ENCODE measurements at places on chromosomes 2 and 18. TPM values are rescaled to one million over a fixed set of nuclear protein-coding genes. Genes with fewer than 3 reads are reported as not detected.
A peak's percentile ranks its signal among the peaks of the same experiment; 100 is the strongest.

- H3K36me3 ChIP-seq, result no peaks in the 10 kb centered on the region
- DNase-seq, result no peak
- no peak overlapping the region for H3K4me3 ChIP-seq
- H3K4me1 ChIP-seq, result no peaks in the 10 kb centered on the region
- H3K27me3 ChIP-seq, result no peaks in the 10 kb centered on the region
Measured at GRCh38 chr2:235908826-235909225, 259.4 kb downstream of the GBX2 start.

GRCh38 chr2:156480376-156480775 lies 44.2 kb downstream of the GPD2 start:
- H3K4me1 ChIP-seq, result peaks cover 6% of the 10 kb centered on the region
- H3K36me3 ChIP-seq, result no peaks in the 10 kb centered on the region
- H3K27me3 ChIP-seq, result no peaks in the 10 kb centered on the region
- no peak for DNase-seq
- H3K4me3 ChIP-seq, result no peak overlapping the region

GRCh38 chr2:205658572-205658971 lies 23.7 kb upstream of the NRP2 start:
- no peak overlapping the region for H3K4me3 ChIP-seq
- H3K36me3 ChIP-seq, result no peaks in the 10 kb centered on the region
- H3K27me3 ChIP-seq, result no peaks in the 10 kb centered on the region
- DNase-seq, result no peak

DNA sequence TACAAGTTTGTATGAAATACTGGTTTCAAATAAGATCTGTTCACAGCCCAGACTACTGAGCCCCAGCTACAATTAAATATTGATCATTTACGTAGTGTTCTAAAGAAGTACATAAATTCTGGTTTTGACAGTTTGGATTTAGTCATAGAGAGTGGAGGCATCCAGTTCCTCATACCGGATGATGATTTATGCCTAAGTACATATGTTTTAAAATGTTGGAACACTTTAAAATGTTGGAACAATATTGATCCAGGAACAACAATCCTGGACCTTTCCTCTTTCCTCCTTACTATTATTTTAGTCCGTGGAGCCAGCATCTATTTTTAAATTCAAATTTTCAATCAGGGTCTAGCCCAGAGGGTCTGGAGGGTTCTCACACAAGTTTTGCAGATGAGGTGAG lies 22.8 kb upstream of the TTN start:
- H3K36me3 ChIP-seq, result no peaks in the 10 kb centered on the region
- no peaks in the 10 kb centered on the region for H3K27me3 ChIP-seq
- DNase-seq, result no peak
- H3K4me3 ChIP-seq, result no peak overlapping the region

DNA sequence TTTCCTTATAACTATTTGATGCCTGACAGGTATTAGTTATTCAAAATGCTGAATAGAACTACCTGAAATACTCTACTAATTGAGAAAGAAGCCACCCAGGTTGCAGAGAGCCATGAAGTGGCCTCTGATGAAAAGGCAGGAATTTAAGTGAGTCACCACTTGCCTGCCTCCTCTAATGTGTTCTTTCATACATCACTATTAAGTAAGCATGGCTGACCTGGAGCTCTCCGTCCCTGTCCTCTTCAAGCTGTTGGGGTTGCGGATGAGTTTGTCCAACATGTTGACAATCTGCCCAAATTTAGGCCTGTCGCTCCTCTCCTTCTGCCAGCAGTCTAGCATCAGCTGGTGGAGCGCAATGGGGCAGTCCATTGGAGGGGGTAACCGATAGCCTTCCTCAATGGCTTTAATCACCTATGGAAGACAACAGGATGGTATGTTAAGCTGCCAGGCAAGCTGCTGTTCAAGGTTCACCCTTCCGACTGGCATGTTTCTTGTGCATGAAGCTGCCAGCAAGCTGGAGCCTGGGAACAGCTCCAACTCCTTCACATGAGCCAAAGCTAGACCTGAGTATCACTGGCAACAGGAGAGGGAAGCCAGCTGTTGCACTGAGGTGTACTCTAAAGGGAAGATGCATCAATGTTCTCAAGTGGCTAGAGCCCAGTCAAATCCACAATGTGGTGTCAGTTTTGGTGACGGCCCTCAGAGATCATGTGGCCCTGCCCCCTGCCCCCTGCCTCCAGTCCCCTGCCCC lies 142.2 kb downstream of the EPHA4 start:
- no peak overlapping the region for H3K4me3 ChIP-seq
- H3K36me3 ChIP-seq, result no peaks in the 10 kb centered on the region
- no peaks in the 10 kb centered on the region for H3K4me1 ChIP-seq
- no peak overlapping the region for H3K27ac ChIP-seq
- peak; percentile 81 for DNase-seq
- H3K27me3 ChIP-seq, result no peaks in the 10 kb centered on the region

GRCh38 chr2:4831751-4832150 lies 860.4 kb upstream of the SOX11 start:
- H3K4me1 ChIP-seq, result no peaks in the 10 kb centered on the region
- no peak overlapping the region for H3K27ac ChIP-seq
- no peak for DNase-seq
- no peak overlapping the region for H3K4me3 ChIP-seq
- H3K36me3 ChIP-seq, result no peaks in the 10 kb centered on the region
- H3K27me3 ChIP-seq, result no peaks in the 10 kb centered on the region

DNA sequence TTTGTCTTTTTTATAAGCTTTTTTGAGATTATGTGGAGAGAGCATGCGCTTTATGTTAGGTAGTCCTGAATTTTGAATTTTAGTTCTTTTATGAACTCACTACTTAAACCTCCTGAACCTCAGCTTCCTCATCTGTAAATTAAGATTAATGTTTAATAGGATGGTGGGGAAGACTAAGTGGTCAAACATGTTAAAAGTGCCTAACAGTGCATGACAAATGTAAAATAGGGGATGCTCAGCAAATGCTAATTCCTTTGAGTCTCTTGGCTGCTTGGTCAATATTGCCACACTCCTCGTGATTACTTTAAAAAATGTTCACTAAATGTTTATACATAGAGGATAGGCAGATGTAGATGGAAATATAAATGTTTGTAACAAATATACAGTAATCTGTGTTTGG lies 6.8 kb downstream of the BIRC6 start:
- no peaks in the 10 kb centered on the region for H3K27me3 ChIP-seq
- H3K4me3 ChIP-seq, result no peak overlapping the region
- no peaks in the 10 kb centered on the region for H3K36me3 ChIP-seq
- peaks cover 5% of the 10 kb centered on the region for H3K4me1 ChIP-seq
- H3K27ac ChIP-seq, result no peak overlapping the region

DNA sequence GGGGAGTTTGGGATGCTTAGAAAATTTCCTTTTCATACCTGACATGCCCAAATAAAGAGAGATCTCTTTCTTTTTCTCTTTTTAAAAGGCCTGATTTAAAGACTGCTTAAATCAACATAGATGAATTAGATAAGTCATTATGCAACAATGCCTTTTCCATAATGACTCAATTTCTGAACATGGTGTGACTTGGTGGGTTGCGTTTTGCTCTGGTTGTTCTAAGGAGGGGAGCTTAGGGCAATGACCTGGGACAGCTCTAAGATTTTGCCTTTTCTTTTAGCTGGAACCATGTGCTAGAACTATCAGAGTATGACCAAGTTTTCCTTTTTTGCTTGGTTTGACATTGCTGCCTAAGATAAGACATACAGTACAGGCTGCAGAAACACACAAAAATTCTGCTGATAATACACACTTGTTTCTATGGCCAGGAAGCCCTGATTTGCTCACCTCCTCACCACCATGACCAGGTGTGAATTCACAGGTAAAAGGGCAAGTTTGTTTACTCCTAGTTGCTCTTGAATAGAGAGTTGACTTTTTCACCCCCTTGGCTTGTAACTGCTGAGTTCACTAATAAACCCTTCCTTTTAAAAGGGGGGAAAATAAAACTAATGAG lies 58.1 kb upstream of the IL1RL1 start:
- H3K4me3 ChIP-seq, result no peak overlapping the region
- H3K27me3 ChIP-seq, result no peaks in the 10 kb centered on the region
- no peak overlapping the region for H3K27ac ChIP-seq

DNA sequence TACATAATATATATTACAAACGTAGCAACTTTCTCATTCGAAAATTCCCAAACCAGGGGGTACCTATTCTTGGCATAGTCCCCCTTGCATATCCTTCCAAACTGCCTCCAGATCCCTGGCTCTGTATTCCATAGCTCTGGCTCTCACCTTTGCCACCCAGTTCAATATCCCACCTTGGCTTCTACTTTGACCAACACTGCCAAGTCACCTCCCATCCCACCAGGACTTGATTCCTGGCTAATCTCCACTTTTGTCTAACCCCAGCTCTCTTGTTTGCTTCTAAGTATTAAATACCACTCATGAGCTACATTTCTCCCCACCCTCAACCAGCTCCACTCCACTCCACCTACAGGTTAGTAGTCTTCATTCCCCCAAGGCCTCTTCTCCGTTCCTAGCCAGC lies 103.2 kb upstream of the WDR75 start:
- no peak overlapping the region for H3K27ac ChIP-seq
- H3K36me3 ChIP-seq, result no peaks in the 10 kb centered on the region
- DNase-seq, result no peak
- no peaks in the 10 kb centered on the region for H3K27me3 ChIP-seq

GRCh38 chr2:240023792-240024191 lies 1.4 kb downstream of the NDUFA10 start:
- no peaks in the 10 kb centered on the region for H3K27me3 ChIP-seq
- H3K4me3 ChIP-seq, result peak overlapping the region; percentile 88
- no peak overlapping the region for H3K27ac ChIP-seq
- peaks cover 9% of the 10 kb centered on the region for H3K4me1 ChIP-seq
- H3K36me3 ChIP-seq, result peaks cover 16% of the 10 kb centered on the region
- no peak for DNase-seq

- no peak overlapping the region for H3K27ac ChIP-seq
- H3K27me3 ChIP-seq, result no peaks in the 10 kb centered on the region
- H3K36me3 ChIP-seq, result no peaks in the 10 kb centered on the region
- DNase-seq, result no peak
Measured at GRCh38 chr2:236545248-236545658, 24.4 kb upstream of the ACKR3 start.

GRCh38 chr2:233209117-233209532 lies 42.3 kb upstream of the ATG16L1 start:
- H3K27me3 ChIP-seq, result no peaks in the 10 kb centered on the region
- DNase-seq, result no peak
- no peak overlapping the region for H3K27ac ChIP-seq
- H3K4me1 ChIP-seq, result peaks cover 34% of the 10 kb centered on the region
- no peak overlapping the region for H3K4me3 ChIP-seq

- DNase-seq, result peak; percentile 75
- no peaks in the 10 kb centered on the region for H3K36me3 ChIP-seq
- H3K4me3 ChIP-seq, result peak overlapping the region; percentile 17
Measured at GRCh38 chr2:55156326-55156725, 75.8 kb downstream of the CLHC1 start.

DNA sequence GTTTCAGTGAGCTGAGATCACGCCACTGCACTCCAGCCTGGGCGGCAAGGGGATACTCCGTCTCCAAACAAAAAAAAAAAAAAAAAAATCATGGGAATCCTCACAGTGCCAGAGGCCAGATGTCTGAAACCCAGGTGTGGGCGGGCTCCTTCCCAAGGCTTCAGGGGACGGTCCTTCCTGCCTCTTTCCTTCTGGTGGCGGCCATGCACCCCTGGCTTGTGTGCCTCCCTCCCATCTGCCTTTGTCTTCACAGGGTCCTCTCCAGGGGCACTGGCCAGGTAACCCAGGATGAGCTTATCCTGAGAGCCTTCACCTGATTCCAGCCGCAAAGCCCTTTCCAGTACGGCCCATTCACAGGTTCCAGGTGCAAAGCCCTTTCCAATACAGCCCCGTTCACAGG lies 40.9 kb upstream of the GPC1 start:
- DNase-seq, result no peak
- H3K27ac ChIP-seq, result no peak overlapping the region
- H3K4me1 ChIP-seq, result peaks cover 19% of the 10 kb centered on the region
- no peaks in the 10 kb centered on the region for H3K36me3 ChIP-seq
- H3K4me3 ChIP-seq, result no peak overlapping the region
- H3K27me3 ChIP-seq, result no peaks in the 10 kb centered on the region

GRCh38 chr2:66550826-66551225 lies 115.9 kb downstream of the MEIS1 start:
- no peaks in the 10 kb centered on the region for H3K27me3 ChIP-seq
- H3K27ac ChIP-seq, result no peak overlapping the region
- no peaks in the 10 kb centered on the region for H3K4me1 ChIP-seq

GRCh38 chr18:75003039-75003438 lies 205.9 kb downstream of the PTGR3 start:
- no peaks in the 10 kb centered on the region for H3K27me3 ChIP-seq
- H3K36me3 ChIP-seq, result no peaks in the 10 kb centered on the region
- no peak overlapping the region for H3K4me3 ChIP-seq
- DNase-seq, result peak; percentile 35
- H3K4me1 ChIP-seq, result no peaks in the 10 kb centered on the region

- peaks cover 5% of the 10 kb centered on the region for H3K4me1 ChIP-seq
- no peaks in the 10 kb centered on the region for H3K27me3 ChIP-seq
- DNase-seq, result peak; percentile 94
- no peak overlapping the region for H3K4me3 ChIP-seq
- H3K27ac ChIP-seq, result no peak overlapping the region
Measured at GRCh38 chr2:137173463-137173862, 408.1 kb downstream of the THSD7B start.

DNA sequence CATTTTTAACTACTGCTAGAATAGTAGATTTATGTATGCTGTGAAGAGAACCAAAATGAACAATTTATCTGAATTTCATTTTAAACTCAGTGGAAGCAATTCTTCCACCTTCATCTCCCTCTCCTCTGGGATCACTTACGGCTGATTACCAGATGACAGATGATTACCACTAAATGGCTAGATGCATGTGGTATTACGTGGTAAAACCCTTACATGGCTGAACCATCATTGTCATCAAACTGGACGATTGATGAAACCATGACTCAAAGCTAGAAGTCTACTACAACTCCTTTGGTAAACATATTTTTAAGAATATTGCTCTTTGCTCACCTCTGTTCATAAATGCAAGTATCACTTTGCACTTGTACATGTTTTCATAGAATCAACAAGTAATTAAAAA lies 48.5 kb upstream of the DOCK10 start:
- H3K27ac ChIP-seq, result peak overlapping the region; percentile 80
- peak; percentile 70 for DNase-seq
- H3K4me3 ChIP-seq, result no peak overlapping the region
- H3K4me1 ChIP-seq, result peaks cover 12% of the 10 kb centered on the region

- no peak overlapping the region for H3K4me3 ChIP-seq
- no peak for DNase-seq
- H3K27ac ChIP-seq, result no peak overlapping the region
- no peaks in the 10 kb centered on the region for H3K36me3 ChIP-seq
- no peaks in the 10 kb centered on the region for H3K4me1 ChIP-seq
Measured at GRCh38 chr2:207911215-207911614, 114.1 kb downstream of the PLEKHM3 start.

Gene POTEC
- total RNA-seq, result not detected

Gene TNP1
- not detected for total RNA-seq

Gene CTNNA2
- total RNA-seq, result 4.3 TPM

Gene TNFRSF11A
- 0.75 TPM for total RNA-seq

Gene TOGARAM2
- total RNA-seq, result 0.73 TPM

Gene WNT10A
- 2.5 TPM for total RNA-seq

Gene LOXHD1
- total RNA-seq, result not detected

Gene RESP18
- not detected for total RNA-seq

Gene IL36RN
- 0.14 TPM for total RNA-seq

Gene CDK15
- 6.6 TPM for total RNA-seq

Gene SPP2
- total RNA-seq, result not detected

Gene CDKL4
- 0.34 TPM for total RNA-seq

Gene NDC80
- total RNA-seq, result 1.9 TPM

Gene SDC1
- 74.3 TPM for total RNA-seq

Data from astrocyte (in vitro differentiated cells and primary cell).